ENCODE measurements at places on chromosomes 6 and 20.

- no peak for DNase-seq
These were observed 1.9 kb downstream of the RNF217 start for GRCh38 chr6:124963831-124964763.

DNA sequence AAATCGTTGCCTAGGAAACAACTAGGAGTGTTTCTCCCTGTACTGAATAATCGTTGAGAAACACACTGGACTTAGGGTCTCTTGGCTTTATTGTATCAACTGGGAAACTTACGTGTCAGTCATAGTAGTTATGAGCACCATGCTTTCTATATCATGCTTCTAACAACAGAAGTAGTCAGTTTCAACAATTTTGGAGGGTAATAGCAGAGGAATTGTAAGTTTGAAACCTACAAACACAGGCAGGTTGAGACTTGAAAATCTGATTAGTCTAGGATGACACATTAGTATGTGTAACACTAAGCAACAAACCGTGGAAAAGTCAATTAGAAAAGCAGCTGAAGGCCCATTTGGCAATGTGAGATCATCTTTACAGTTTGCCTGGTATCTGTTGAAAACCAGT is 43.9 kb upstream of the FABP7 start:
- DNase-seq = no peak

DNA sequence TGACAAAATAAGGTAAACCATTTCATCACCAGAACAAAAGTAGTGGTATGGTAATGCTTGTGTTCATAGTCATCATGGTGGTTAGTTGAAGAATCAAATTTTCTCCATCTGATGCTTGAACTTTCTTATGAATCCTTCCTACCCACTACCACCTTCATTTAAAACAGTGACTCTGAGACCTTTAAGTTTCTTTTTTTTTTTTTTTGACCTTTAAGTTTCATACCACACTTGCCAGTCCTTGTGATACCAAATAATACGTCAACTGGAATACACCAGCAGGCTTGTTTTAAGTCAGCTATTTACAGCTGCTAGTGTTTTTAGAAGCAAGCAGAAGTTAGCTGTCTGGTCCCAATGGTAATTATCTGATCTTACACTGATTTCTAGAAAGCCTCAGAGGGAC is 413.4 kb upstream of the SOX4 start:
- DNase-seq = no peak

DNA sequence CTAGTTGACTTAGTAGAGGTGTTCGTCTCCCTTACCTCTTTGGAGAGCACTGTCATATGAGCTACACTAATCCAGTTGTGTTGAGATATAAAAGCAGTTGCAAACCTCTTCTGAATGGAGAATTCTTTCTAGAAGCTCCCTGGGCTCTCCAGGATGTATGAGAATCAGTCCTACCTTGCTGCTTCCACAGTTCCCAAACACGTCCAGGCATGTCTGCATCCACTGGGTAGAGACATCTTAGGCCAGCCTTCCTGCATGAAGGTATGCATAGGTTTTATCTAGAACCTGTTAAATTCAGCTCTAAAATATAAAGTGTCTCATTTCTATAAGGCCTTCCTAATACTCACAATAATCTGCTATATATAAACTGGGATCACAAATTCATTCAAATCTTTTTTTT is 297.7 kb downstream of the CDC5L start:
- no peak for DNase-seq

GRCh38 chr6:142404751-142405150 is 102.9 kb downstream of the ADGRG6 start:
- DNase-seq = no peak

GRCh38 chr6:7151381-7151780 is 43.6 kb downstream of the RREB1 start:
- DNase-seq = no peak

DNA sequence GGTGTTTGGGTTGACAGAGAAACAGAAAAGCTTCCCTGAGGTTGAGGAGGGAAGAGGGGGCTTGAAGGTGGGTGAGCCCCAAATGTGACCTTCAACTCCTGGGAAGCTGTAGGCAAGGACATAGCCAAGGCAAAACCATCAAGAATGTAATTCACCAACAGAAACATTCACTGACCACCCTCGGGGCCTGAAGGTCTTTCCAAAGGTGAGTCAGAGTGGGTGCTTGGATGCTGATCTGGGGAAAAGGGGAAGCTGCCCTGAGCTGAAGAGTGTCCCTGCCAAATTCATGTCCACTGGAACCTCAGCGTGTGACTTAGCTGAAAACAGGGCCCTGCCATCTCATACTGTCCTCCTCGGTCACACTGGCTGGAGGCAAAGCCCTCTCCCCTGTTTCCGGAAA is 234.2 kb upstream of the SULF2 start:
- DNase-seq = no peak

GRCh38 chr20:38726804-38727606 is 2.7 kb downstream of the SLC32A1 start:
- DNase-seq = no peak

DNA sequence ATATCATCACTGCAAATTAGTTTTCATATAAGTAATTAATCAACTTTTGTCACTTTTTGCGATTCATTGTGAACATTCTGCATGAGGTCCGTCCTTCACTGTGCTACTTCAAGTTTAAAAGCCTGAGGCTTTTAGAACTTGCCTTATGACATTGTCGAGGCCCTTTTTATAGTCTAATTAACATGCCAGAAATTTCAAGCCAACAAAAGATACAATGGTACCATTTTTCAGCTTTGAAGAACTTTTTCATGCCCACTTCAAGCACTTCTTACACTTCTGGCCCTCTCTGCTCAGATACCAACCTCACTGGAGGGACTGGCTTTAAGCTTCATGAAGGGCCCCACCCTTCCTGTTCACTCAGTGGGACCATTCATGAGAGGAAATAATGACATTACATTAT is 323.1 kb downstream of the TPBG start:
- DNase-seq = no peak

DNA sequence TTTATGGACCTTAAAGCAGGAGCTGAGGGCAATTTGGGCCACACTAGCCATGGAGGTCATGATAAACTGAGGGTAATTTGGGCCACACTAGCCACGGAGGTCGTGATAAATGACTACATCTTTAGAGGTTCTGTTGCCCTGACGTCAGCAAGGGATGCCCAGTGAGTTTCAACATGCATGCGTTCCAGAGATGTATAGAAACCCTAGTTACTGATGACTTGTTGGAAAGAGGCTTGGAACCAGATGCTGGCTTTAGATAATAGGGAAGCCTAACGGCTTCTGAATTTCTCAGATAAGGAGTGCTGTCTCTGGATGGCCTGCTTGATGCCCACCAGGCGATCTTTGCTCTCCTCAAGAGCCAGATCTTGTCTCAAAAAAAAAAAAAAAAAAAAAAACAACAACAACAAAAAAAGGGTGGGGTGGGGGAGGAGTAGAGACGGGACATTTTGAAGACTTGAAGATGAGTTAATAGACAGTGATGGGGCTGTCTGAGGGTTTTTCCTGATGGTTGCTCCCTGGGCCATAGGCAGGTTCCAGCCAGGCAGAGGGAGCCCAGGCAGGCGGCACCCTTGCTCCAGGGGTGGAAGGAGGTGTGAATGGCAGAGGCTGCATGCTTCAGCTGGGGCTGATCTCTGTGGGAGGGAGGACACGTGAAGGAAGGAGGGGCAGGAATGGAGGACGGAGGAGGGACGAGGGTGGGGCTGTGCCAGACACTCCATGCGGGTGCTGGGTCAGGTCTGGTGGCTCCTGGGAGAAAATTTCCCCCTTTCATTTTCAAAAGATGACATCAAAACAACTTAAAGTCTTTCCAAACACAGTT is 27.0 kb upstream of the FRMD1 start:
- no peak for DNase-seq

DNA sequence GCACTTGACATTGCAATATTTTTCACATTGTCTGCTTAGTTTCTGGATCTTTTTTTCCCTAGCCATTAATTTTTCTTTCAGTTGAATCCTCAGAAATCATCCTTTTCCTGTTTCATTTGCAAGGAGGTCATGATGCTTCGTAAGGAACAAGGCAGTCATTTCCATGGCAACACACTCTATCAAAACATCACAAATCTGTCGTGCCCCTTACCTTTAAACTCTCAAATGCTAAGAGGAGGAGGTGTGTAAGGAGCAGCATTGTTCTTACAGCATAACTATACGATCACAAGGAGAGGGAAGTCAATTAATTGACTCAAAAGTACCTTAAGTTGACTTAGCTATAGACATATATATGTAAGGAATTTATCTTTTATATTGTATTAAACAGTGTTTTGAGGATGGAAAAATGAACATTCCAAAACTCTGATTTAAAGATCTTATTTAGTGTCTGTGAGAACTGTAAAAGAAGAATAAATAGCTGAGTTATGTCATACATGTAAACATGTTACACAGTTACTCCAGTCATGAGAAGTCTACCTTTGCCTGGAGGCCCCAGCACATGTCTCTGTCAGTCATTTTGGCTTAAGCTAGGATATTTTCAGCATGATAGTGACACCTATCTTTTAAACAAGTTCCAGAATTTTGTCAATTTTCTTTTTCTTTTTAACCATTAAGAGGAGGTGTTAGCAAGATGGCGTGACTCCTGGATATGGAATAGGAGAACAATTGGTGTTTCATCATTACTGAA is 41.6 kb downstream of the CDKAL1 start:
- DNase-seq = no peak

GRCh38 chr20:38275815-38276550 is 15.4 kb upstream of the KIAA1755 start:
- no peak for DNase-seq

DNA sequence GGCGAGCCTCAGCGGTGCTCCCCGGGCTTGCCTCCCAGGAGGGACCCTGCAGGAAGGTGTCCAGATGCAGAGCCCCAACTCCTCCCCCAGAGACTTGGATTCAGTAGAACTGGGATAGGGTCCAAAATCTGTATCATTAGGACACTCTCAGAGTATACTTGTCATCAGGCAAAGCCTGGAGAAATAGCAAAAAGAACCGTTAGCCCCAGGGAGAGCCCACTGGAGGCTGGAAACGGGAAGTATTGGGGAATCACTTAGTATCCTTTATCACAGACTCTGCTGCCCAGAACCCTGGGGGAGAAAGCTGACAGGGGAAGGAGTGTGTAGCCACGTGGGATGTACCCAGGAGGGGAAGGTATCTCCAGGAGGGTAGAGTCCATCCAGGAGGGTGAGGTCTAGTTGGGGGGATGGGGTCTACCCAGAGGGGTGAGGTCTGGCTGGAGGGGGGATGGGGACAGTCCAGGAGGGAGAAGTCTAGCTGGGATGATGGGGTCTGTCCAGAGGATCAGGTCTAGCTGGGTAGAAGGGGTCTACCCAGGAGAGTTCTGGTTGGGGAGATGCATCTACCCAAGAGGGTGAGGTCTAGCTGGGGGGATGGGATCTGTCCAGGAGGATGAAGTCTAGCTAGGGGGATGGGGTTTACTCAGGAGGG is 107.2 kb downstream of the LY86 start:
- no peak for DNase-seq

DNA sequence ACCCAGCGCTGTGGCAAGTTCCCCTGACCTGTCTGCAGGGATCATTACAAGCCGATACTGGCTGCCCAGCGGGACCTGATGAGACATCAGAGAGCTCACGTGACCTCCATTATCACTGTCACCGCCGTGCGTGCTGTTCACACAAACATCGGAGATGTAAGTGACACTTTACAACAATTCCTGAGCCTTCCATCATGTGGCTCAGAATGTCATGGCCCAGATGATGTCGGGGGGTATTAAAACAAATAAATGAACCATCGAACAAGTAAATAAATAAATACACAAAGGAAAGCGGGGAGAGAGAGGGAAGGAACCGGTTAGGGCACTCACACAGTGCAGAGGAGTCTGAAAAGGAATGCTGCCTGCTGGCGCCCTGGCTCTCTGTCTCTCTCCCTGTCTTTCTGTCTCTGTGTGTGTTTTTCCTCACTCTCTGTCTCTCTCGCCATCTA is 195.1 kb downstream of the BMP7 start:
- DNase-seq = no peak

GRCh38 chr20:34461779-34462087 is 54.5 kb upstream of the DYNLRB1 start:
- DNase-seq = no peak

DNA sequence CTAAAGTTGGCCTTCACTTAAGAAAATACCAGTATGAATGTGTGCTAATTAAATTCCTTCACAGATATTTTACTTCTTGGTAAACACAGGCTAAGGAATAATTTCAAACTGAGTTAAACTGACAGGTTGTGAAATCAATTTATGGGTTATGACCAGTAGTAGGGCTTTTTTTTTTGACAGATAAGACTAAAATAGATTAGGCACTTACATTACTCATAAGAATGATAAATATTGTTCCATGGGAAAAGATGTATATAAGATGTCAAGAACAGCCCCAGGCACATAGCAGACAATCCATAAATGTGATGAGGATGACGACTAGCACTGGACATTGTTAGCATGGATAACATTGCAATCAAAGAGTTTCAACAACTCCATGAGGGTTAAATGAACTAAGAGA is 22.9 kb downstream of the NT5E start:
- DNase-seq = no peak

- DNase-seq = peak; percentile 2
These were observed 984 bp downstream of the TNFRSF21 start for GRCh38 chr6:47308552-47309290.

DNA sequence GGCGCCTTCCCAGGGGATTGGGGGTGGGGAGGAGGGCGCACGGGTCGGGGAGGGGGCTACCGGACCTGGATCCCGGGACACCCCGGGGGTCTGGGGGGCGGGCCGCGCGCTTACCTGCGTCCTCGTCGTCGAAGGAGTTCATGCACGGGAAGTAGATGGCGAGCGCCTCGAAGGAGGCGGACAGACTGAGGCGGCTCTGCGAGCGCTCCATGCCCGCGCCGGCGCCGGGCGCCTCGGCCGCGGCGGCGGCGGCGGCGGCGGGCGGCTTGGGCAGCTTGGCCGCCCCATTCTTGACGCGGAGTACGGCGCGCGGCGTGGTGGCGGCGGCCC is 320 bp downstream of the RIMS4 start:
- DNase-seq = no peak

GRCh38 chr6:56927538-56928453 is 27.1 kb upstream of the BEND6 start:
- DNase-seq = no peak

GRCh38 chr6:168170841-168171601 is 92.0 kb upstream of the FRMD1 start:
- no peak for DNase-seq

DNA sequence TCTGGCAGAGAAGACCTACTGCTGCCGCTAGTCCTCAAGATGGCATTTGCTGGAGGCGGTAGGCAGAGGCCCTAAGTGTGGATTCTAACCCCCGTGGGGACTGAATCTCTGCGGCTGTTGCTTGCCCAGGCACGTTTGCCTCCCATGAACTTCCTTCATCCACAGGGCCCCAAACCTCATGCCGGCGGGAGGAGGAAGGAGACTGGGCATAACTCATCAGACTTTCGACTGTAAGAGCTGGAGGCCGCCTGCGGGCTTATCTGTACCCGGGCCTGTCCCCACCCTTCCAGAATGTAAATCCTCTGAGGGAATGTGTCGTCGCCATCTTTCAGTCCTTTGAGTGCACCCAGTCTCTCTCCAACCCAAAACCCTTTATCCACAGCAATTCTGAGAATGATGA is 990 bp downstream of the ZFP57 start:
- no peak for DNase-seq

GRCh38 chr6:76779068-76779467 is 684.2 kb downstream of the HTR1B start:
- no peak for DNase-seq

- DNase-seq = no peak
These were observed 45.9 kb downstream of the ZNF217 start for GRCh38 chr20:53547664-53548239.
